Stimulated activated CD8-positive, alpha-beta memory T cell treated with anti-CD3 and anti-CD28 coated beads, Interleukin-4, amount 100 ng/mL, for 4 hours (primary cell): ENCODE measurements at places on chromosomes 3 and 15.

- no peak for DNase-seq
Measured at GRCh38 chr3:87148020-87148419, 79.1 kb upstream of the CHMP2B start.

- no peak for DNase-seq
Measured at GRCh38 chr15:48233246-48233645, 27.1 kb downstream of the SLC12A1 start.

- DNase-seq: no peak
Measured at GRCh38 chr3:76514836-76515235, 525.1 kb upstream of the ROBO2 start.

- no peak for DNase-seq
Measured at GRCh38 chr15:99303907-99304306, 52.6 kb downstream of the LRRC28 start.

GRCh38 chr3:80836395-80836794 lies 925.0 kb downstream of the GBE1 start:
- no peak for DNase-seq

- no peak for DNase-seq
Measured at GRCh38 chr3:127536830-127537812, 53.4 kb downstream of the TPRA1 start.
